NCI-H748 treated with DMSO at 0.1 percent for 48 hours (cell line): ENCODE measurements at places on chromosomes 6 and 20.

DNA sequence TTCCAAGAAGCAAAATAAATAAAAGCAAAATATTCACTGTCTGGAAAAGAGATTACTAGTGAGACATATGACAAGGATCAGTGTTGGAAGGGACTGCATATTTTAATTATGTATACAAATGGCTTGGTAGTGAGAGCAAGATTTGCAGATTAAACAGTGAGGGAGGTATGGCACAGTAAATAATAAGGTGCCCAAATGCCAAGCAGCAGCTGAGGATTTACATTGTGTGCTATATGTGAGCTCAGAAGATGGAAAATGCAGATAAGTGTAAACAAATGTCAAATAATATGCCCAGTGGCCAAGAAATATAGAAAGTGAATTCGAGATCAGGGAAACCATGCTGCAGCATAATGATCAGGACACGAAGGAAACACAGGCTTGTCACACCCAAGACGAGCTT lies 173.8 kb upstream of the NRSN1 start:
- no peak for DNase-seq

DNA sequence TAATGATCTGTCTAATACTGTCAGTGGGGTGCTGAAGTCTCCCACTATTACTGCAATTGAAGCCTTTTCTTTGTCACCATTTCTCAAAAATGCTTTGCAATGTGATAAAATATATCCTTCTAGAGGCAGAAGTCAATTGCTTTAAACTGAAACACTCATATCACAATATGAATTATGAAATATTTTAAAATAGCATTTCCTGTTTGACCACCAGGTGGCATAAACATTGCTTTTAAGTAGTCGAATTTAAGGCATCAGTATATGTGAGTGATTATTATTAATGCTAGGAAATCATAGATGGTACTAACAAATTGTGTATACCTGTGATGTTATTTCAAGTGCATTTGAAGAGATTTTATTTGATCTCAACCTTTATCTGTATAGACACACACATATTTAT lies 87.5 kb downstream of the MEI4 start:
- no peak for DNase-seq

GRCh38 chr20:59004763-59005522 lies 2.1 kb downstream of the CTSZ start:
- DNase-seq, result no peak

- no peak for DNase-seq
Observed at GRCh38 chr6:41315943-41316620, 19.3 kb upstream of the NCR2 start.

DNA sequence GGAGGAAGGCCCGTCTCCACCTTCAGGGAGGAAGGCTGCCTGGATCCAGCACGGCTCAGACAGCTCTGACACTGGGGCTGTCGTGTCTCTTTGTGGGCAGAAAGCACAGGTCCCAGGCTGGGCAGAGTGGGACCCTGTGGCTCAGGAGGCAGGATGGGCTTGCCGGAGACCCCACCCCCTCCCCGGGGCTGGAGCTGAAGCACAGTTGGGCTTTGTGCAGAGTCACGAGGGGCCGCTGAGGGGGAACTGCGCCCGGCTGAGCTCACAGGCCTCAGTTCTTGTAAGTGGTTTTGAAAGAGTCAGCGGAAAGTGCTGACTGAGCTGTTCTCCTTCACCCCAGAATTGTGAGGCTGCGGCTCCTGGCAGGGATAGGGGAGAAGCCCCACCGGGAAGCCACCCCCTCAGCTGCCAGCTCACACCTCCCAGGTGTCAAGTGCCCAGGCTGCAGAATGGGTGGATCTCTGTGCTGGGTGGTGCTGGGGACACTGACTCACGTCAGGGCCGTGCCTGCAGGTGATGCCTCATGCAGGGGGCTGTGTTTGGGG lies 145.5 kb upstream of the RNF24 start:
- no peak for DNase-seq

GRCh38 chr6:11140056-11140455 lies 28.5 kb upstream of the ERVFRD-1 start:
- no peak for DNase-seq

DNA sequence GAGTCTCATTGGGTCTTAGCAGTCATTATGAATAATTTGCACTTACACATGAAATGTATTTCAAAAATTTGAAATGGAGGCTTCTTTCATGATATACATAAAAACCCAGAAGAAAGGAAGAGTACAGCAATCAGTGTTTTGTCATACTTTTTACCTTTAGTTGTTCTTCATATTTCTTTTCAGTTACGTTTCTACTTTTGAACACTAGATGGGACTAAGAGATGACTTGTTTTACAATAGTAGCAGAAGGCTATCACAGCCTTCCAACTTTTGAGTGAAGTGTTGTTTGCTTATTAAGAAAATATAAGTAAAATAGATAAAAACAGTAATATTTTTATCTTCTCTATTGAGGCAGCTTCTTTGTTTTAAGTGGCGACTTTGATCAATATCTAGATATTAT lies 58.1 kb downstream of the L3MBTL3 start:
- DNase-seq, result no peak

DNA sequence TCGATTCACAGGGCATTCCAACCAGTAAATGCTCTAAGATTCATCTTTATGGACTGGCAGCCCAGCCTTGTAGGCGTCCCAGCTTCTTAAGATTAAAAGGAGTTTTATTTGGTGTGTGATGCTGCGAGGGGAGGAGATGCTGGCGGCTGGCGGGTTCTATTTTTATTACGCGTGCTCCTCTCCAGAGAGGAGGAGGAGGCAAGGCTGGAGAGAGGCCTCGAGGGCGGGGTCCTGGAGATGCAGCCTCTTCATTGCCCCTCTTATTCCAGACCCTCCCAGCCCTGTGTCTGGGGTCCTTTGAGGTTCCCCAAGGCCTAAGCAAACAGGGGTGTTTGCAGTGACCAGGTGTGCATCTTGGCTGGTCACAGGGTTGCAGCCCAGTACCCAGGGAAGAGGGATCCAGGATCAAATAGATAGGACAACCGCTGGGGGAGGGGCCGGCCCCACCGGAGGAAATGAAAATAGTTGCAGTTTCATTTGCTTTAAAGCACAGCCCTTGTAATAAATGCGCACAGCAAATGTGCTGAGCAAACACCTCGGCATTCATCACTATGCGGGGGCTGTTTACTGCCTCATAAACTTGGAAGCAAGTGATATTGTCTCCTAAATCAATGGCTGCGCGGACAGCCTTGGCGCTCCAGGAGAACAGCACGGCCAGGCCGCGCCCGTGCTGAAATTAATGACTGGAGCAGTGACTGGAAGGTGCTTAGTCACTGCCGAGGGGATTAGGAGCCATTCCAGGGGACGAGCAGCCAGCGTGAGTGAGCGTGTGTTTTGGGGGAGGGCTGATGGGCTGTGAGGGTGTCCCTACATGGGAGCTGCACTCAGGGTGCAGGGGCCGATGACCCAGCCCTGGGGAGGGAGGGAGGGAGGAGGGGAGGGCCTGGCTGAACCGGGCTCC lies 83.0 kb downstream of the TMEM242 start:
- peak; percentile 83 for DNase-seq

DNA sequence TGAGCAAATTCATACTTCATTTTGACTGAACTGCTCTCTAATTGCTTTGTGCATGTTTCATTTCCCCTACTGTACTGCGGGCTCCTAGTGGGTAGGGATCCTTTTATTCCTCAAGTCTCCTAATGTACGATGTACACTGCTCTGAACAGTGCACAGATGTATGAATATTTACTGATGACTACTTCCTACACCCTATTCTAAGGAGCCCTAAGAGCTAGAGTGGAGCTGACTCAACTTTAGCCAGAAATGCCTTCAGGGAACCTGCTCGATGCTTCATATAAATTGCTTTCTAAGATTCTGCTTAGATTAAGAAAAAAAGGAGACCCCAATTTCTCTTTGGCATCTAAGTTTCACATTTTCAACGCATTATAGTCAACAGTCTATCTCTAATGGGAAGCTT lies 47.6 kb upstream of the SPDEF start:
- DNase-seq, result no peak

DNA sequence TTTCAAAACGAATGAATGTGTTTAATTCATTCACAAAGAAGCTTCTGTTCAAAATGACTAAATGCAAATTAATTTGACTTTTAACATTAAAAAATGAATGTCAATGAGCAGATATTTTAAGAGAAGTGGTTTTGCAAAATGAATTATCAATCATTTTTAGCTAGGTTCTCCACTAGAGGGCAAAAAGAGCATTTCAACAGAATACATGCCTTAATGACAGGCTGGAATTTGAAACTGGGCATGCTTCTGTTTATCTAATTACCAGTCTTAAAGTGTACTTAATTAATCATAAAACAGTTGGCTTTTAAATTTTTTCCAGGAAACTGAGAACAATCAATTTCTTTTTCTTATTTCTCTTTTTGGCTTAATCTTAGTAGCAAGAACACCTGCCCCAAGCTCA lies 63.8 kb upstream of the TINAG start:
- no peak for DNase-seq

DNA sequence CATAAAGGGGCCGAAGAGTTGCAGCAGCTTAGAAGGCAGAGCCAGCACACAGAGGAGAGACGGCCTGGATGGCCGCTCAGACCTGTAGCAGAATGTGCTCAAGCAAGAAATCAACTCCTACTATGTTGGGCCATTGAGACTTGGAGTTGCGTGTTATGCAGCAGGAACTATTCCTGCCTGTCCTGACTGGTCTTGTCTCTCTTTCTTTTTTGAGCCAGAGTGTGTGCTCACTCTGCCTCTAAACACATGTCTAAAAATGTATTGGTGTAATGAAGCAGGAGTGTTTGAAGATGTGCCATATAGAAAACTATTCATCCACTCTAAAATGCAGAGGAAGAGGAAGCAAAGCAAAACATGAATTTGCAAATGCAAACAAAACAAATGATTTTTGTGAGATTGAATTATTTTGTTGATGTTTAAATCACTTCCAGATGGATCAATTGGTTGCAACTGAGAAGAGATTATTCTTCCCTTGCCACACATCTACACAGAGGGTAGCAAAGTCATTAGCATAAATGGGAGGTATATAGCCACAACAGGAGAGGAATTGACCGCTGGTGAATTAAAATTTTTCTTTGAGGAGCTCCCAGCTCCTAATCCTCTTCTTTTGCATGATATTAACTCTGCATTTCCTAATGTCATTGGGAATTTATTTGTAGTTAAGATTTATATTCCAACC lies 20.4 kb upstream of the SYNJ2 start:
- DNase-seq, result no peak

DNA sequence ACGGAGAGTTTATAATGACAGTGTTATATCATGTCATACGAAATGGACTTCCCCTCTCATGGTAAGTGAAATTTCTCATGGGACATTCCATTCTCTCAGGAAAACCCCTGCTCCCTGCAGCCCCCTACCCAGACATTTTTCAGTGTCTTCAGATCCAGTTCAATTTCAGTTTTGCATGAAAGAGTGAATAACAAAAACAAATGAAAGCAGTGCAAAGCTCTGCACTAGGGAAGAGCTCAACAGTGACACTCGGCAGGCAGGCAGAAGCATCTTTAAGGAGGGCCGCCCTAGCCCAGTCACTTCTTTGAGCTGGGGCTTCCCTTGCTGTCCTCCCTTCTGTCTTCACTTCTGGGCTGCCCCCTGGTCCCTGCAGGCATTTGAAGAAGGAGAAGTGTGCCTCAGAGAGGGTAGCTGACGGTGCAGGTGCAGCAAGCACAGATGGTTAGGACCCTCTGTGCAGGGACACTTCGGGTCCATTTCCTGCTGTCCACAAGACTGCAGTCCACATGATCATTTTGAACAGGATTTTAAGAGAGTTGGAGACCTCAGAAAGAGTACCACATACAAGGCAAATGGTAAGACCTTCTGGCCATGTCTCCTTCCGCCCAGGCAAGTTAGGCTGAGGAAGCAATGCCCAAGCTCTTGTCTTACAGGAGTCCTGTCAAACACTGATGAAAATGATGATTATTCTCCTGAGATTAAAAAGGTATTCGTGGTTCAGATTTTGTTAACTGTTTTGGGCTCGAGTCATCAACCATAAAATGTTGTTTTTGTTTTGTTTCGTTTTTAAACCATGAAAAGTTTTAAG lies 5.4 kb upstream of the DUSP22 start:
- DNase-seq, result no peak

DNA sequence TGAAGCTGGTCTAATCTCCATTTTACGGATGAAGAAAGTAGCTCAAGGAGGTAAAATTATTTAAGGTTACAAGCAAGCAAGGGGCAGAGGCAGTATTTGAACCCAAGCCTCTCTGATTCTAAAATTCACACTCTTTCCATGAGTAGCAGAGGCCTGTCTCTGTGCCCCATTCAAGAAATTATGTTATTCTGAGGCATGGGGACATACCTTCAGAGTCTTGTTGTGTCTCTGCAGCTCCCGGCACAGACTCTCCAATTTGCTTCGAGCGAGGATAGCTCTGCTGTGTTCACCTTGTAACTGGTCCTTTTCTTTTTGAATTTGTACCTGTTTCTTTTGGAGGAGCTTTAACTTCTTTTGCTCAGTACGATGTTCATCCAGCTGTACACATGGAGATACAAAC lies 21.5 kb downstream of the TXLNB start:
- DNase-seq, result no peak
